ENCODE measurements at places on chromosomes 7 and 10.

- no peak for DNase-seq
Measured at GRCh38 chr10:118800920-118801319, 46.1 kb upstream of the CACUL1 start.

DNA sequence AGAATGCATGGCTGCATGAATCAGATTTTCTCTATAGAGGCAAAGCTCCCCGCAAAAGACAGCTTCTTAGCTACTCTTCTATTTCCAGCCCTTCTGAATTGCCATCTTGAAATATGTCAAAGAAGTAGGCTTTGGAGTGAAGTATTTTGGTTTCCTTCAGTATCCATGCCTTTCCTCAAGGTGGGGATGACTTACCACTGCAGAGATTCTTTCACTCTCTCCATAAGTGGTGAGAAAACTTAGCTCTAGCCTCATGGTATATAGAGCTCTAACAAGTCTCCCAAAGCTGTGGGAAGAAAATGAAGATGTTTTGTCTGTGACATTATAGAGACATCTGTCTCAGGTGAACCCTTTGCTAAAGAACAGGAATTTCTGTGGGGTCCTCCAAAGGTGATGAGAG lies 89.6 kb upstream of the ITGB1 start:
- no peak for DNase-seq

DNA sequence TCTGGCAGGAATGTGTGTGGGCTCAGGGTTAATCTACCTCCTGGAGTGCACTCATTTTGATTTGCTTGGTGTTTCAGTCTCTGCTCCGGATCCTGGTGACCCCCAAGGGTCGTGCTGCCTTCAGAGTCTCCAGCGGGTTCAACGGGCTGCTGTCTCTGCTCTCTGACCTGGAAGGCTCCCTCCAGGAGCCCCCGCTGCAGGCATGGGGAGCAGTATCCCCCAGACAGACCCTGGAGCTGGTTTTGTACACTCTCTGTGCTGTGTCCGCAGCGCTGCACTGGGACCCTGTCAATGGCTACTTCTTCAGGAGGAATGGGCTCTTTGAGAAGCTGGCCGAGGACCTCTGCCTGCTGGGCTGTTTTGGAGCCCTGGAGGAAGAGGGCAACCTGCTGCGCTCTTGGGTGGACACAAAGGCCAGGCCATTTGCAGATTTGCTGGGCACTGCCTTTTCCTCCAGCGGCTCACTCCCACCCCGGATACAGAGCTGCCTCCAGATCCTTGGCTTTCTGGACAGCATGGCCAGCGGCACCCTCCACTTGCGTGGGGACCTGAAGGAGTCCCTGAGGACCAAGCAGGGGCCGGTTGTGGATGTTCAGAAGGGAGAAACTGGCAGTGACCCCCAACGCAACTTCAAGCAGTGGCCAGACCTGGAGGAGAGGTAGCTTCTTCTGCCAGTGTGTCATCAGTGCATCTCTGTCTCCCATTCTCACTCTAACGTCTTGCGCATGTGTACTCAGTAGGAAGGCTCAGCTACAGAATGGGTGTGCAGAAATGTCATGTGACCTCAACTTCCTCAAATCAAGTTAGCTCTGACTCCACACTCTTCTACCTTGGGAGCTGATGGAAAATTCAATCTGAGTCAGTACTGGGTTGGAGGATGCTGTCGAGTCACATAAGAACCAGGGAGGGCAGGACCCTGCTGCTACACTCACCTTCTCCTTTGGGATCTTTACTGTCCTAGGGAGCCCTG lies 58.5 kb downstream of the WDFY4 start:
- no peak for DNase-seq

- DNase-seq: no peak
Measured at GRCh38 chr7:135169141-135169963, 1.2 kb downstream of the CYREN start.

DNA sequence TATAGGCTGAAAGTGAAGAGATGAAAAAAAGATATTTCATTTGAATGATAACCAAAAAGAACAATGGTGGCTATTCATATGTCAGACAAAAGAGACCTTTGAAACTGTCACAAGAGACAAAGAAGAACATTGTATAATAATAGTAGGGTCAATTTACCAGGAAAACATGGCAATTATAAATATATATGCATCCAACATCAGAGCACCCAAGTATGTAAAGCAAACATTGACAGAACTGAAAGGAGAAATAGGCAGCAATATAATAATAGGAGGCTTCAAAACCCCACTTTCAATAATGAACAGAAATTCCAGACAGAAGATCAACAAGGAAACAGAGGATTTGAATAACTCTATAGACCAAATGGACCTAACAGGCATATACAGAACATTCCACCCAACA lies 876.2 kb downstream of the GRID1 start:
- DNase-seq: no peak

All from cortex of kidney (tissue), 1 donor.